Fibroblast of the aortic adventitia (primary cell): ENCODE measurements at places on chromosomes 4 and X. TPM values are rescaled to one million over a fixed set of nuclear protein-coding genes. Genes with fewer than 3 reads are reported as not detected.

FHIP1A gene
- 0.33 and 0.99 TPM in 2 replicates for total RNA-seq

MAGEA1 gene
- total RNA-seq: not detected in 2 replicates

MEPE gene
- not detected in 2 replicates for total RNA-seq

IL3RA gene
- total RNA-seq: 0.09 TPM in 1 of 2 replicates, not detected in the other

DNA sequence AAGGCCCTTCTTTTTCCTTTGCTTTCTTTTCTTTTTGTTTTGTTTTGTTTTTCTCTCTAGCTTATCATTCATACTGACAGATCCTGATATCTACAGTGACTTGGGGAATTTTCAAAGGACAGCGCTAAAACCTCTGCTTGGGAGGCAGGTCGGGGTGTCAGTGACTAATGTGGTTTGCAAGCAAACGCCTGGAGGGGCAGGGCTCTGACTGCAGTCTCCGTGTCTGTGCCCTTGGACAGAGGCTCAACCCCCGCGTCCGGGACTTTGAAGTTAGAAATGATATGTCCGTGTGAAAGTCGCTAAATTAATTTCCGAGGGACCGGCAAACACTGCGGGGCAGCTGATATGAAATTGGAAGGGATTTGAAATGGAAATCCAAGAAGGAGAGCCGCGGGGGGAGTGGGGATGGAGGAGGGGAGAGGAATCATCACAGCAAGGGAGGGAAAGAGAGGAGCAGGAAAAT lies 312.4 kb downstream of the DHRSX start:
- DNase-seq: no peak

DNA sequence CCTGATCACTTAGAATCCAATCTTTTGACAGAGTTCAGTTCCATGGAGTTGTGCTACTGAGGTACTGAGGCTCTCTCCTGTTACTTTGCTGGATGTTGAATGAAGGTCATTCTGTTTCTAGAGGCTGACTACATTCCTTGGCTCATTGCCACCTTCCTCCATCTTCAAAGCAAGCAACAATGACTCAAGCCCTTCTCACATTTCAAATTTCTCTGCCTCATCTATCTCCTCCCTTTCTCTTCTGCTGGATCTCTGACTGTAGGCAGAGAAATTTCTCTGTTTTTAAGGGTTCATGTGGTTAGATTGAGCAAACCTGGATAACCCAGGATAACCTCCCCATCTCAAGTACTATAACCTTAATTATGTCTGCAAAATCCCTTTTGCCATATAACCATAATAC lies 775.4 kb downstream of the STPG2 start:
- DNase-seq: peak; percentile 20

- peak; percentile 77 for DNase-seq
Observed at GRCh38 chr4:137635108-137635507, 102.8 kb upstream of the PCDH18 start.

DNA sequence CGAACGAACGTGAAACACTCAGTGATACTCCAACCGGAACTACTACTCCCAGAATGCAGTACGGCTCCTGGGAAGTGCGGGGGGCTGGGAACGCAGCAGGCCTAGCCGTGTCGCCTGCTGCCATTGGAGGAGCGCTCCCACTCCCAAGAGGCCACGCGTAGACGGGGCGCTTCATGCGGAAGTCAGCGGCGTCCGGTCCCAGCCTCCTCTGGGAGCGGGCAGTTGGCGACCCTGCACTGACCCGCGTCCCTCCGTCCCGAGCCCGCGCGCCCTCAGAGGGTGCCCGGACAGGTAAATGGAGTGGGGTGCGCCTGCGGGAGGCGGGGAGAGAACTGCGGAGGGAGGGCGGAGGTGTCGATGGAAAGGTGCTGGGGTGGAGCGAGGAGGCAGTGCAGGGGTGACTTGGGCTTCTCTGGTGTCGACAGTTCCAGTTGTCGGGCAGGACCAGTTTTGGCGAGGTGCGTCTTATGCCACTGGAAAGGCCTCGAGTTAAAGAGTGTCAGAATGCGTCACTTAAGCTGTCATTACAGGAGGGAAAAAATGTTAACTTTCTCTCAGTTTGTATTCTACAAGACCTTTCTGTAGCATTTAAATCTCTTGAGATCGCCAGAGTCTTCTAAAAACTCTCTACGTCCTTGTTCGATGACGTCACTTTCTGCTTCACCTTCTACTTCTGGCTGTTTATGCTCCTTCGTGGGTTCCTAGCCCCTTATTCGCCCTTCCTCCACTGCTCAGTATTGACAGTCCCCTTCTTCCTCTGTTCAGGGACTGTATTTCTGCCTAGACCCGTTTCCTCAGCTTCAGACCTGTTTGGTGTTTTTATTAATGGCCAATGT lies at the start of gene VAMP7:
Gene VAMP7 (plus strand): TSS at position 188 of the 836 bp plus-strand sequence. CDS start 8,122 bp downstream, outside the sequence.
- peak; percentile 81 for DNase-seq

DNA sequence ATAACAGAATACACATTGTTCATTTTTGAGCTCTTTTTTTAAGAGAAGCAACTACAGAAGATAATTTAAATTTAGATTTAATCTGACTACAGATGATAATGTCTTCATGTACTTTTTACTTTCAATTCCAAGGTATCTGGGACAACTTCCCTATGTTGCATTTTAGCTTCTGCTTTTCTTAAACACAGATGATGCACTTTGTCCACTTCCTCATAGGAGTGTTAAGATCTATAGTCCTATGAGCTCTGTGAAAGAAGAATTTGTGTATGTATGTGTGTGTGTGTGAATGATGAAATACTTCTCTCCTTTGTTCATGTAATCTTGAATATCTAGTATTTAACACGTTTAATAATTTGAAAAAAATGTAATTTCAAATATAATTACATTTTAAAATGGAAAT lies 5.3 kb upstream of the FHIP1A start:
- no peak for DNase-seq

DNA sequence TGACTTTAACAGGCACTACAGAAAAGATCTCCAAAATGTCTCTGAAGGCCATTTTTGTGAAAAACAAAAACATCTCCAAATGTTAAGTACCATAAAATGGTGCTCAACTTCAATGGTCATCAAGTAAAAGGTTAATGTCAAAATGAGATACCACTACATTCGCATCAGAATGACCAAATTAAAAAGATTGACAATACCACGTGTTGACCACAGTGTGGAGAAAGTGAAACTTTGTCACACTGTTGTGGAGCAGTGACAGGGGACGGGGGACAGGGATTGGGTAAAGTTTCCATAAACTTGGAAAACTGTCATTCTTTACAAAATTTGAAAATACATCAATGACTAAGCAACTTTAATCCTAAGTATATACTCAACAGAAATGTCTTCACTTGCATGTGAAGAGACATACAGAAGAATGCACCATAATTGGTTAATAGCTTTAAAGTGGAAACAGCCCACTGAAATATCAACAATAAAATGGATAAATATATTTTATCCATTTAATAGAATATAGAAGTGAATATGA lies 19.1 kb upstream of the CISD2 start:
- DNase-seq: no peak

- peak; percentile 58 for DNase-seq
Observed at GRCh38 chr4:47510506-47511143, 25.6 kb downstream of the ATP10D start.

DNA sequence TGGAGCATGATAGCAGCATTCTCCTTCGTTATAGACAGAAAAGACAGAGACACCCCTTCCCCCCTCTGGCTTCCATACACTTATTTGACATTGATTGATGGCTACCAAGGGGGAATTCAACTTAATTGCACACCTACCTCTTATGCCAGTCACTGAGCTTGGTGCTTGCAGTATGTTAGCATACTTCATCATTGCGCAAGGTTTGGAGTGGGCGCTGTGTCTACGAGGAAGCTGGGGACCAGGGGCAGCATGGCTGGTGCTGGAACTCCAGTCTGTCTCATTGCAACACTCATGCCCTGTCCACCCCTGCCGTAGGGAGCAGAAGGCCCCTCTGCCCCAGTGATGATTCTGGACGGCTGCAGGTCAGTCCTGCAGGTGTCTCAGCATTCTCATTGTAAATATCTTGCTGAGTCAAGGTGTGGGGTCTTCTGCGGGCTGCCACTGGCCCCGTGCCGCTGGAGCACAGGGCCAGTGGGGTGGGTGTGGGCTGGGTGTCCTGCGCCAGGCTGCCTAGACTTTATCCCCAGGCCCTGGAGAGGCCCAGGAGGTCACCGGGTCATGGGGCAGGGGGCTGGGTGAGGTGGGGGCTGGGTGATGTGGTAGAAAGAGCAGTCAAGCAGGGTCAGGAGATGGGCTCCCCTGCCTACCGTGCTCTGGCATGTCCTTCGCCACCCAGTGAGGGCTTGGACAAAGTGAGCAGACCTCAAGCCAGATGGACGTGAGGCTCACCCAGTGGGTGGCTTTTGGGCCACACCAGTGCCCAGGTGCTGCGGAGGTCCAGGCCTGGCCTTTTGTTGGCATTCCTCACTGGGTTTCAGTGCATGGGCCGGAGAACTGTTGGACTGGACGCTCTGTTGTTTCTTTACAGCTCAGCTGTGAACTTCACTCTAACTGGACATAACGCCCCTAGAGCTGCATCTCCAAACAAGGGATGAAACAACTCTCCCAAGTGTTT lies 85.5 kb downstream of the PSAPL1 start:
- no peak for DNase-seq

- peak; percentile 51 for DNase-seq
Observed at GRCh38 chrX:149037281-149037870, 467.7 kb downstream of the IDS start.

GRCh38 chr4:123423819-123424218 lies 27.2 kb downstream of the SPRY1 start:
- DNase-seq: no peak

- no peak for DNase-seq
Observed at GRCh38 chr4:5168891-5169290, 117.6 kb downstream of the STK32B start.

DNA sequence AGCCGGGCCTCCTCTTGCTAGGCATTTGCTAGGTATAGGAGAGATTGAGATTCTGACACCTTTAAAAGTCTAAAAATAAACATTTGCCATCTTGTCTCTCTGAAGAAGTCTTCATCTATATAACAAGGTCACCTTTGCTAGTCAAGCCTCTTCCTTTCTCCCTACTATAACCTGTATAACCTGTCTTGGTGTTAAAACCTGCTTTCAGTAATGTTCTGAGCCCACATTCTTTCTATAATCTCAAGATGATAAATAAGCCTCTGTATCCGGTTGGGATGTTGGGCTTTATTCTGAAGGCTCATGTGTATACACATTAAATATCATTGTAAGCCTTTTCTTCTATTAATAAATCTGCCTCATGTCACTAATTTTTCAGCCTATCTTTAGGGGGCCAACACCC lies 10.2 kb downstream of the ASIC5 start:
- DNase-seq: no peak

GRCh38 chrX:151676196-151676595 lies 19.1 kb upstream of the PRRG3 start:
- no peak for DNase-seq

DNA sequence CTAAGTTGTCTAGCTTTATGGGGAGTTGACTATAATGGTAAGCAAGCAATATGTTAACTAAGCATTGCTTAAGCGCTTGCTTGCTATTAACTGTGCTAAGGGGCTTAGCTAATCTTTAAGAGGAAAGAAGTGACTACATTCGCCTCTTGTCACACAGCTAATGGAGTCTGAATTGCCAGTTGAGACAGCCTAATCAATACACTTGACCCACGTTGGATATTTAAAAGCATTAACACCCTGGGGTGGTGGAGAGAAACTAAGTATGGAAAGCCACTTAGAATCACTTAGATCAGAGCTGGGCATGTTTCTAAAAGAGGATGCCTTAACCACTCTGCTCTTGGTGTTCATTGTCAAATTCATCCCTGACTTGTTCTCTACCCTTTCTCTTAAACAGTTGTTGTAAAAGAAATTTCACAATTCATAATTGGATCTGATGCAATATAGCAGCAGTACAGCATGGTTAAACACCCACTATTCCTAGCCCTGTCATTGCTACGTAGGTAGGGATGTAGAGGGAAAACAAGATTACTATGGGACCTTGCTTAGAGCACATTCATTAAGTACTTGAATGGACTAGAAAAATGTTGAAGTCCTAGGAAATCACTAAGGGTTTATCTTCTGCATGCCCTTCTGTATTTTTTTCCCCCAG lies 3.5 kb downstream of the ZAR1 start:
- peak; percentile 5 for DNase-seq

DNA sequence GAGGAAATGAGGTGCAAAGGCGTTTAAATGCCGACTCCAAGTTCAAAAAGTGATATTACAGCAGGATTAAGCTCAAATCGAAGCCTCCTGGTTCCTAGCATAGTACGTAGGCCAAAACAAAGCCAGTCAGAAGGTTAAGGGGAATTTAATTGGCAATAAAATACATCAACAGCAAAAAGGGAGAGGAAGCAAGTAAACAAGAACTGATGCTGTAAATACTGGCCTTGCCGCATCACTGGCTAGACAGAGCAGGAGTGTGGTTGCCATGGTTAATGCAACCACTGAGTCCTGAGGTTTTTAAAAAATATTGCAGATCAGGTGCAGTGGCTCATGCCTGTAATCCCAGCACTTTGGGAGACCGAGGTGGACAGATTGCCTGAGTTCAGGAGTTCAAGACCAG lies 63.2 kb upstream of the FBXW7 start:
- DNase-seq: no peak

DNA sequence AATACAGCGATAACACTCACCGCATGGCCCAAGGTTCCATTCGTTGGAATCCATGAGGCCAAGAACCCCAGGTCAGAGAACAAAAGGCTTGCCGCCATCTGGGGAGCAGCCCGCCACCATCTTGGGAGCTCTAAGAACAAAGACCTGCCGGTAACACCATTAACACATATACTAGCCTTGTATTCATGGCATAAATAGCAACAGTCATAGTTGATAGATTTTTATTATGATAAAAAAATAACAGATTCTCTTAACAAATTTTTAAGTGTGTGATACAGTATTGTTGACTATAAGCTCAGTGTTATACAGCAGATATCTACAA lies 309.4 kb downstream of the GLUD2 start:
- DNase-seq: no peak

DNA sequence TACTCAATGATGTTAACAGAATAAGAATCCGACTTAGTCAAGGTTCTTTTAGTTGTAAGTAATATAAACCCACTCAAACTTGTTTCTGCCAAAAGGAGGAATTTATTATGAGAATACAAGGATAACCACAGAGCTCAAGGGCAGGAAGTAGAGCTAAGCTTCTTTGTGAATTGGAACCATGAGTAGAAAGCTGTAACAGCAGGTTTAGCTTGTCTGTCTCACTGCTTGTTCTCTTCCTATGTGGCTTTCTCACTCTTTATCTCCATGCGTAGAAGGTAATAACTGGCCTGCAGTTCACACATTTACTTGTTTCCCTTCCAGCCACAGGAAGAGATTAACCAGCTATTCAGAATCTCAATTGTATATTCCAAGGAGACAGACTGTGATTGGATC lies 378.3 kb downstream of the PPP1R2C start:
- no peak for DNase-seq

DNA sequence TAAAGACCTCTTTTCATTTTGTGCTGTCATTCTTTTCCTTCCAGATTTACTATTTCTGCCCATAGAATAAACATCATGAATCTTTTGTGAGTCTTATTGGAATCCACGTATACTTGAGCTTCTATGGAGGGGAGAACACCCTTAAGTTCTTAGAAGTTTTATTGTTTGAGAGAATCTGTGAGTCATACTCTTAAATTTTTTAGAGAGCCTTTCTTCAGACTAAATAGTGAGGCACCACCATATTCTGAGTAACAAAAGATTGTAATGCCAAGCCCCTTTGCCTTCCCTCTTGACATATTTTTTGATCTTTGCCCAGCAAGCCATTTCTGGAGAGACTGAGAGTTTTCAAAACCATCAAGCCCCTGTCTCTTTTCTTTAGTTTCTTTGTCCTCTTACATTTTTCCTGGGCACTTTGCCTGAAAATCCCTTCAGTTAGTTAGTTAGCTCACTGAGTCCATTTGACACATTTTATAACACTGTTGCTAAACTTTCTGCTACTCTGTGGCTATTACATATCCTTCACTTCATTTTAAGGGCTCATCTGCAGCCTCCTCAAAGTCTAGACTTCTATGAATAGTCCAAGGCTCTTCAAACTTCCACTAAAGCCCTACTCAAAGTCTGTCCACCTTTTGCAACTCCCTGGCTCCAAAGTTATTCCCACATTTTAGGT lies 65.3 kb upstream of the NDUFC1 start:
- DNase-seq: peak; percentile 72
